ENCODE measurements at places on chromosomes 4 and X.
A peak's percentile ranks its signal among the peaks of the same experiment; 100 is the strongest.

GRCh38 chr4:14272206-14272605 is 644.7 kb upstream of the BOD1L1 start:
- no peak for DNase-seq

GRCh38 chrX:15492469-15492868 is 664 bp downstream of the PIR start:
- no peak for DNase-seq

GRCh38 chr4:80229128-80229527 is 31.8 kb downstream of the PRDM8 start:
- no peak for DNase-seq

- no peak for DNase-seq
Observed at GRCh38 chr4:108540536-108540935, 79.8 kb upstream of the RPL34 start.

- DNase-seq, result peak; percentile 24
Observed at GRCh38 chr4:38948551-38948950, 80.9 kb downstream of the FAM114A1 start.

DNA sequence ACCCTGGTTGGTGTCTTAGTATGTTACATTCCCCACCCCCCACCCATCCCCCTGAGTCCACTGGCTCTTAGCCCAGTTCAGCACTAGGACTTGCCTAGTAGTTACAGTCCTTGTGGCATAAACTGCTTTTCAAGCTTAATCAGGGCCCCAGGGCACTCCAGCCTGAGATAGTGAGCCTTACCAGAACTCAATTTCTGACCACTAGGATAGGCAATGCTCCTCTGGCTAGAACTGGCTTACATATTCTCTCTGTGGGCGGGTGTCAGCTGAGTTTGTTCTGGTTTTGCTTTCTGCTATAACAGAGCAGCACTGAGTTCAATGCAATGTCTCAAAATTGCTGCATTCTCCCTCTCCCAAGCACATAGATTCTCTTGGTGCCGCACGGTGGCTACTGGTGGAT is 391.4 kb upstream of the DIPK2B start:
- no peak for DNase-seq

GRCh38 chr4:42995343-42995944 is 102.9 kb downstream of the GRXCR1 start:
- DNase-seq, result peak; percentile 52

GRCh38 chrX:120457766-120458180 is 11.3 kb downstream of the LAMP2 start:
- peak; percentile 12 for DNase-seq

- DNase-seq, result no peak
Observed at GRCh38 chrX:40085714-40086113, 12.0 kb downstream of the BCOR start.

DNA sequence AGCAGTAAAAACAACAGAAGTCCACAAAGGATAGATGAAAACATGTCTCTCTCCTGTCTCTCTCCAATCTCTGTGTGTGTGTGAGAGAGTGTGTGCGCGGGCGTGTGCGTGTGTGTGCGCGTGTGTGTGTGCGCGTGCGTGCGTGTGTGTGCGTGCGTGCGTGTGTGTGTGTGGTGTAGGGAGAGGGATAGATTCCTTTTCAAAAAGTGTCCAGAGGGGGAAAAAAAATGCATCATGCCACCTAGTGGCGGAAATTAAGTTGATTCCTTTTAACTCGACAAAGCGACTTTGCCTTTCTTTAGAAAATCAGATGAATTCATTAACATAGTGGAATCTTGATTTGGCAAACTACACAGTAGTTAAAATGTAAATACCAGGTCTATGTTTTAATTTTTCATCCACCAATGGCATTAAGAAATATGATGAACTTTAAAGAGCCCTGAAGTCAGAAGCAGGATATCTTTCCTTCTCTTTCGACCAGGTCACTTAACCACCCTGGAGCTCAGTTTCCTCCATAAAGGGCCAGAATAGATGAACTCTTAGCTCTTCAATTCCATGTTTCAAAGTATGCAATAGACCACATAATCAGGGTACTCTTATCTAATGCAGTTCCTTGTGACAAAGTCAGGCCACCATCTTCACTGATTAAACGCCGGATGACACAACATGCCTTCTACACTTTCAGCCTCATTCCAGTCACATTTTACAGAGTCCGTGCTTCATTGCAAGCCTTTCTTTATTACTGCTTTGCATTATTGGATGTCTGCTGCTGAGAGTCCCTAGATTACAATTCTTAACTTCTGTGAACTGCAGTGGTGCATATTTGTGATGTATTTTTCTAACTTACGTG is 162.8 kb downstream of the FBXO8 start:
- DNase-seq, result peak; percentile 39

DNA sequence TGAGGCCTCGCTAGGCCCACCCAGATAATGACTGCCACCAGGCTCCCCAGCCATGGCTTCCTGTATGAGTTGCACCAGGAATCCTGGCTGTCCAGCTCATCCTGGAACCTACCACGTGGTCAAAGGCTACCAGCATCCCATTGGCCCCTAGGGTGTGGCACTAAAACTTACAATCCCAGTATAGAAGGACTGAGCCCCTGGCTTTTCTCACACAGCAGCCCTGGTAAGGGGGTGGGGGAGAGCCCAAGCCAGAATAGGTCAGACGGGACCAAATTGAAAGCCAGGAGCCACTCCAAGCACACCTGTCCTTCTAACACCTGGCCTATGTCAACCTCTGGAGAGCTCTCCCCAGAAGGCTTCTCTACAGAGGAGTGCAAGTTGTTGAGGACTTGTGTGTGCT is 269.3 kb upstream of the AGTR2 start:
- DNase-seq, result no peak

DNA sequence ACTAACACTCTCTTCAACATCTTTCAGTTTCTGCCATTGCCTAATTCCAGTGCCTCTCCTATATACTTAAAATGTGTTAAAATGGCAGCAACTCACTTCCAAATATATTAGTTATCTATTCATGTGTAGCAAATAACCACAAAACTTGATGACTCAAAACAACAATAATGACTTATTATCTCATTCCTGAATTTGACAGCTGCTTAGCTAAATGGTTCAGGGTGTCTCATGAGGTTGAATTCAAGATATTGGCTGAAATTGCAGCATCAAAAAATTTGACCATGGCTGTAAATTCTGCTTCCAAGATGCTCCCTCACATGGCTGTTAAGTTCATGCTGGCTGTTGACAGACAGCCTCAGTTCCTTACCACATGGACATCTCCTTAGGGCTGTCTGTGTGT is 25.3 kb downstream of the PITX2 start:
- no peak for DNase-seq

GRCh38 chrX:136616987-136617685 is 30.8 kb upstream of the CD40LG start:
- DNase-seq, result no peak

- DNase-seq, result peak; percentile 77
Observed at GRCh38 chr4:166165829-166166420, 292.9 kb downstream of the TLL1 start.

DNA sequence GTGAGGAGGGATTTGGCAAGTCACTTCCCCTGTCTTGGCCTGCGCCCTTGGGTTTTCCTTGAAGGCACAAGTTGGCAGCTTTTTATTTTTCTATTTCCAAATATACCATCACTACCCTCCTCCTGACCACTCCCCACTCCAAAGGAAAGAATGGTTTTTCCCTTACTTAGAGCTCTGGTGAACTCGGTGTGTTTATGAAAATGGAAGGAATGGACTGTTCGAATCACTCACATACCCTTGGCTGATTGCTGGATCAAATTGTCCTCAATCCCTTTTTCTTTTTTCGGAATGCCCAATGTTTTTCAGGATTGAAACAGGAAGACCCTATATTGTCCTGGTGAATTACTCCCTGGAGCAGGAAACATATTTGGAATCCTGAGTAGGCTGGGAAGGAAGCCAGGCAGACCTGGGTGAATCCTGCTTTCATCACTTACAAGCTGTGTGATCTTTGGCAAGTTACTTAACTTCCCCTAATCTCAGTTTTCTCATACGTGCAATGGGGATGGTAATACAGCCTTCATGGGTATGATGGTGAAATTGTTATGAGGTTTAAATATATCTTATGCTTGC is 70.7 kb downstream of the RTL5 start:
- no peak for DNase-seq

- DNase-seq, result no peak
Observed at GRCh38 chr4:79272761-79273160, 53.1 kb downstream of the NAA11 start.

- no peak for DNase-seq
Observed at GRCh38 chrX:1425381-1425780, 27.3 kb downstream of the ASMTL start.

DNA sequence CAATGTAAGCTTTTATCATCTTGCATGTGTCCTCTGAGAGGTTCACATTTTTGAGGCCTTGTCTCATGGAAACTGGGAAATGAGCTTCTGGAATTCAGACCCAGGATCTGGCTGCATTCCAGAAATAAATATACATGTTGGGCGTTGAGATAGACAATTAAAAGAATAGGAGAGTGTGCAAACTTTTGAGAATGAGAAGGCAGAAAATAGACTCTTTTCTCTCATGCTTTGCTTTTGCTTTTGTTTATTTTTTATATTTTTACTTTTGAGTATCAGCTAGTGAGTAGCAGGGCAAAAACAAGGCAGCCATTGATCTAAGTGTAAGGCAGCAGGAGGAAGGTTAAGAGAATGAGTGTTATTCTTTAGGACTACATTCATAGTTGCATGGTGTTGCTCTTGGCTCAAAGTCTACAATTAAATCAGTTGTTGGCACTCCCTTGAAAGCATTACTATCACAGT is 12.4 kb downstream of the SHROOM3 start:
- no peak for DNase-seq

- DNase-seq, result no peak
Observed at GRCh38 chr4:54255881-54256280, 26.8 kb downstream of the PDGFRA start.

GRCh38 chr4:159425737-159426305 is 322.9 kb downstream of the RAPGEF2 start:
- DNase-seq, result no peak

DNA sequence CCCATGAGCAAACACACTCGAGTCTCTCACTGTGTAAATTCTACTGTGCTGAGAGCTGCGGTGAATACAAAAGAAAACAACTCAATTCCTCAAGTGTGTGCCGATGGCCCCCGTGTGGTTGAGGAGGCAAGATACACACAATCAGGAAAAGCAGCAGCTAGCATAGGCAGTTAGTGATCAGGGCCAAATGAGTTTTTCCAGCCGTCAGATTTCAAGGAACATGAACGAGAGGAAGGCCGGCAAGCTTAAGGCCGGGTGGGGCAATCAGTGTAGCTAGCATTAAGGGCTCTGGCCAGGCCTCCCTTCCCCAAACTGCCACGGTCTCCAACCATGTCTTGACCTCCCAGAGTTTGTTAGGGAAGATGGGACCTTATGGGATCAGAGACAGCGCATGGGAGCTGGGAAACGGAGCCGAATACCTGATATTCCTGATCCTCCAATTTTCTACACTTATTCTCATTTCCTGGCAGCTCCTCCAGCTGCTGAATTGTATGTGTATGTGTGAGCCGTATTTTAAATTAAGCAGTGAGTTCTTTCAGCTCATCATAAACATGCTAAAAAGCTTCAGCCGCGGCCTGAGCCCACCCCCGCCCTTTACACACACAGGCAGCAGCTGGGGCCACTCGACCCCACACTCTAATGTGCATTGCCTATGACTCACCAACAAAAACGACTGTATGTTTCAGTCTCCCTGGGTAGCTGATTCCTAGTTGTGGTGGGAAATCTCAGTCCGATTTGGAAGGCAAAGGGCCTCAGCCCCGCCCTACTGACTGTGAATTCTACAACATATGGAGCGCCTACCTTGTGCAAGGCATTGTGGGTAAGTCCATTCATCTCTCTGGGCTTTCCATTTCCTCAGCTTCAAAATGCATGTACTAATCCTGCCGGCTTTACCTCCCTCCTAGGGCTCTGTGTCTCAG is 59.9 kb downstream of the RTL9 start:
- DNase-seq, result peak; percentile 36

GRCh38 chr4:165965503-165965902 is 92.5 kb downstream of the TLL1 start:
- DNase-seq, result no peak

- DNase-seq, result peak; percentile 33
Observed at GRCh38 chrX:35890699-35891098, 28.8 kb upstream of the CFAP47 start.

- no peak for DNase-seq
Observed at GRCh38 chrX:106615041-106615440, 3.3 kb downstream of the RADX start.

- DNase-seq, result no peak
Observed at GRCh38 chr4:89922848-89923416, 28.3 kb downstream of the MMRN1 start.

DNA sequence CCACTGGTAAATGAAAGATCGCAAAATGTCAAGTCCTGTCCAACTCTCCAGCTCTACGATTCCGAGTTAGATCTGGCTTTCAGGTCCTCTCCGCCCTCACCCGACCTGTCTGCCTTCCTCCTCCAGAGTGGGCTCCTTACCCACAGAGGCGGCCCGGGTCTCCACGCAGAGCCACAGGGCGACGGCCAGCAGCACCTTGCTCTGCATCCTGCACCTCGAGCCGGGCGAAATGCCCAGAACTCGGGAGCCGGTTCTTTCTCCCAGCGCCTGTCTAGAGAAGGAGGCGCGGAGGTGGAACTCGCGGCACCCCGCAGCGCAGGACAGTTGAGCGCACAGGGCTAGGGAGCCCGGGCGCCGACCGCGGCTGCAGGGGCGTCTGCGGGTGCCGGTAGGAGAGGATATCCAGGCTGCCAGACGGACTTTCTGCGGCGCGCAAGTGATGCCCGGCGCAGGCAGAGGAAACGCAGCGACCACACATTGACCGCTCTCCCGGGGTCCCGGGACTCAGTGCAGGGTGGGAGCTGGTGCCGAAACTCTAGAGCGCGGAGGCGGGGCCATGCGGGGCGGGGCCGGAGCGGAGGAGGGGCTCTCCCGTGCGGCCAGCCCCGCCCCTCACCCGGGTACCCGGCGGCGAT is at the start of gene KDR:
Gene KDR, minus strand, starts transcription at position 509 of the 635 bp plus-strand sequence. Its CDS starts 302 bp downstream, at position 207.
- DNase-seq, result no peak

- no peak for DNase-seq
Observed at GRCh38 chrX:121958886-121959285, 911.5 kb downstream of the GLUD2 start.

DNA sequence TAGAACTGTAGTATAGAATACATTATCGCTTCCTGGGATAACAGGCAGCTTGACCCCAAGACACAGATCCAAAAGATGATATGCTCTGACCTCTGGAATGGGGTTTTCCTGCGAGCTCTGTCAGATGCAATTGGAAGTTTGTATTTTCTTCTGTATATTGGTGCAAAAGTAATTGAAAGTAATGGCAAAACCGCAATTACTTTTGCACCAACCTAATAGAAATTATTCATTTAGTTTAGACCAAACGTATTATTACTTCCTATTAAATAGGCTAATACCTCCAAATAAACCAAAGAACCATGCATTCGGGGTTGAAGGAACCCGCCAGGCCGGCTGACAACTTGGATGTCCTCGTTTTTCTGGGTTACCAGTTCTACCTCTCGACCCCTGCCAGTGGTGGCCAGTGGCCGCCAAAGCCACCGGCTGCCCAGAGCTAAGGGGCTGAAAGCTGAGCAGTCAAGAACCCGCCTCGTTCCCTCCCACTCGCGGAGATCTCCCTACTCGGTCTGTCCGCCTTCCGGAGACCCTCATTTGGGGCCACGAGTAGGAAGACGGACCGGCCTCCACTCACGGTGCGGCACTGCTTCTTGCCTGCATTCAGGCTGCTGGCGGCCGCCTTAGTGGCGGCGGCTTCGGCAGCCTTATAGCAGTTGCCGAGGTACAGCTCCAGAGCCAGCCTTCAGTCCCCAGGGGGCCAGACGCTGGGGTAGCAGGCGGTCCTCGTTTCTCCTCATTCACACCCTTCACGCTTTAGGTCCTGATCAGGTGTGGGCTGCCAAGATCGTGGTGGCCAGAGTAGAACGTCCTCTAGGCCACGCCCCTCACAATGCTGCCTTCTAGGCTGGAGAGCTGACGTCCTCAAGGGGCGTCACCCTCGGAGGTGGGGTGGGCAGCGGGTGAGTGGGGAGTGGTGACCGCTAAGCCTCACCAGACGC is 121.9 kb downstream of the RBMX2 start:
- DNase-seq, result peak; percentile 16
